ENCODE measurements at places on chromosomes 6 and 20.

- no peak for DNase-seq
Measured at GRCh38 chr20:39541136-39541803, 579.1 kb downstream of the DHX35 start.

- peak; percentile 80 for DNase-seq
Measured at GRCh38 chr6:29965873-29966601, 23.7 kb downstream of the HLA-A start.

DNA sequence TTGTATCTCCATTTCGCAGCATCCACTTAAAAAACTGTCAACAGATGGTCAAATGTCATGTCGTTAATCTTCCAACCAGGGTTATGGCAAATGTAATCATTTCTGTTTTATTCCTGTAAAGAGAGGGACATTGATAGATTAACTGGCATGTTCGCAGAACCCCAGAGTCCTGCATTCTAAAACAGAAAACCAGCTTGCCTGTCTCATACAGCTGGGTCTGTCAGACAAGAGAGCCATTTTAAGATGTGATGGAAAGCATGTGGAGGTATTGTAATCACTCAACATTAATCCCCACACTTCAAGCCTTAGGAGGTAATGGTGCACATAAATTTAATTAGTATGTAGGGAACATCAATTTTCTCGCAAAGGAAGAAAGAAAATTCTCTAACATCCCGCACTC lies 4.4 kb downstream of the SMLR1 start:
- DNase-seq, result no peak

DNA sequence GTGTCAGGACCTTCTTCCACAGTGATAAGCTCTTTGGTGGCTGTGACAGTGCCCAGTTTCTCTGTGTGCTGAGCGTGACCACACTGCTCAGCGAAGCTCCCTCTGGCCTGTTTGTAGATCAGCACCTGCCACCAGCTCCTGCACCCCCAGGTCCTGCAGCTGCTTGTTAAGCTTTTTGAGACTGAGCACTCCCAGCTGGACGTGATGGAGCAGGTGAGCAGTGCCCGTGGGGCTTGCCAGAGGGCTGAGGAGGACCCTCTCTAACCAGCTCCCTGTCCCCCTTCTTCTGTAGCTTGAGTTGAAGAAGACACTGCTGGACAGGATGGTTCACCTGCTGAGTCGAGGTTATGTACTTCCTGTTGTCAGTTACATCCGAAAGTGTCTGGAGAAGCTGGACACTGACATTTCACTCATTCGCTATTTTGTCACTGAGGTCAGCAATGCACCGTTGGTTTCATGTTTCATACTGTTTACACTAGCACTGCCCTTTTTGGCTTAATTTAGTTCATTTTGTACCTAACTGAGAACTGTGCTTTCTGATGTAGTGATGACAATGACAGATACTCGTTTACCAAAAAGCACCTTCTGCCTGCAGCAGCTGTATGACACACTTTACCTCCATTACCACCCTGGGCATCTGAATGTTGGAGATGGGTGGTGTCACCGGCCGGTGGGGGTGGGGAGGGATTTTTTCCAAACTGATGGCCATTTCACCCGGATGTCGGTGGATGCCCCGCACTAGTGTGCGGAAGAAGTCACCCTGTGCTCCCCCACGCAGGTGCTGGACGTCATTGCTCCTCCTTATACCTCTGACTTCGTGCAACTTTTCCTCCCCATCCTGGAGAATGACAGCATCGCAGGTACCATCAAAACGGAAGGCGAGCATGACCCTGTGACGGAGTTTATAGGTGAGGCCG lies 12.5 kb downstream of the NELFCD start:
- DNase-seq, result peak; percentile 71

DNA sequence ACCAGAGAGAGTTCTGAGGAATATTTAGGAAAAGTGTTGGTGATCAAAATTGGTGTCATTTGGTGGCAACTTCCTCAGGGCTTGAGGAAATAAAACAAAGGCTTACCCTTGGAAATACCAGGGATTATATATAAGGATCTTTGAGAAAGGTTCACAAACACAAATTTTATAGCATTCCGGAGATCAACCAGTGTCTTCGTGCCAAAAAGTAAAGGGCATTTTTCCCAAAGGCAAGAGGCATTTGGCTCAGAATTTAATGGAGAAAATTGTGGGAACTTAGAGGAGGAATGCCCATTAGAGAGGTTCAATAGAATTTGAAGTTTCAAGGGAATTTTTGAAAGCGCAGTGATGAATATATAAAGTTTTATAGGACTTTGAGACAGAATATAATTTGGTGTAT lies 179.5 kb downstream of the FUT9 start:
- no peak for DNase-seq

DNA sequence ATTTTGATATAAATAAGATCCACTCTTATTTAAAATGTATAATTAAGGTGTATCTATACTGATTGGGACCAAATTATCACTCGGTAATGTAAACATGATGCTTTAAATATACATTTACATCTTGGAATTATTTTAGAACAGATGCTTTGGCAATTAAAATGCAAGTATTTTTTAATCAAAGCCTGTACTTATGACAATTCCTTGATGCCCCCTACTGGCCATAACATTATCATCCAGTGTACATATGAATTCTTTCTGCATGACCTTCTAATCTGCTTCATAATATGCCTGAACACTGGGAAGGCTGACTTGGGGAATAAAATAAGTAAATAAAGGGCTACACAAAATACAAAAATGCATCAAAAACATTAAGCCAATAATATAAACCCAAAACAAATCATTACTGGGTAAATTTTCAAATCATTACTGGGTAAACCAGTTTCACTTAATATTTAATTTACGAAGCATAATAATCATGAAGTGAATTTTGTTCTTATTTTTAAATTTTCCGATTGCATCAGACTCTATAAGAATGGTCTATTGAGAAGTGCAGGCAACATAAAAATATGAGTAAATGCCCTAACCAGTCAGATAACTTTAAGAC lies 65.1 kb downstream of the CGA start:
- DNase-seq, result no peak

GRCh38 chr6:169981568-169981967 lies 230.1 kb downstream of the ERMARD start:
- DNase-seq, result no peak

DNA sequence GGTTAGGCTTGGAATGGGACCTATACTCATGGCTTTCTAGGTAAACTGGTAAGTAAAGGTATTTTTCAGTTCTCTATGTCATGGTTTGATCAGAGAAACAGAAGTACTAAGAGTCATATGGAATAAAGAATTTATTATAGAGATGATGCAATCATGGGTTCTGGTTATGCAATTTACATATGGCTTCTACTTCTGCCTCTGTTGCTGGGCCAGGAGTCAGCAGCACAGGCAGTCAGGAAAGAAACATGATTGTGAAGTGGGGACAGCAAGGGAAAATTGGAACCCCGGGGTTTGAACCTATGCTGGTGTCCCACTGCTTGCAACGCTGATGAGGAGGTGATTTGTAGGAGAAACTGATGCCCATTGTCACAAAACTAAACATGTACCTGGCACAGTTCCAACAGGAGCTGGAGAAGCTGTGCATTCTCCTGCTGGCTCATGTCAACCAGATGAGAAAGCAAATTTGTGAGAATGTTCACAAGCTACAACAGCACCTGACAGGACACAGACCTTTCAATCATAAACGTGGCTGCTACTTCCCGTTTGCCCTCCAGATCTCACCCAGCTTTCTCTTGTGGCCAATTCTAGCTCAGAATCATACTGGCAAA lies 887.1 kb downstream of the TFAP2A start:
- no peak for DNase-seq

All from SJCRH30 (cell line).